ENCODE measurements at places on chromosomes 11 and 22.

- DNase-seq = no peak
Measured at GRCh38 chr22:26974914-26975803, 317.8 kb downstream of the MIAT start.

DNA sequence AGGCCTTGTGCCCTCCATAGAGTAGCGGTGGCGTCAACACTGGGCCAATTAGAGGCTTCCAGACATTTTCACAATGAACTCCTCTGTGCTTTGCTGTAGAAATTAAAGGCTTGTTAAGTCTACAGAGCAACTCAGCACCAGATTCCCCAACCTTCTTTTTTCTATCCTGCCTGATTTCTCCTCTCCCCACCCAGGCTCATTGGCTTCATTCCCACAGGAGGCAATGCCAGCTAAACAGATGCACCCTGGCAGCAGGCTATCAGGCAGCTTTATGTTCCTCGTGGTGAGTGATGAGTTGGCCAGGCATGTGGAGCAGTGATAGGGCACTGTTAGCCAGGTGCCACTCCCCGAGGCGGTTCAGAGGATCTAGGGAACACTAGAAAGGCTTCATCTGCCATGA lies 4.8 kb downstream of the DIXDC1 start:
- DNase-seq = peak; percentile 70

DNA sequence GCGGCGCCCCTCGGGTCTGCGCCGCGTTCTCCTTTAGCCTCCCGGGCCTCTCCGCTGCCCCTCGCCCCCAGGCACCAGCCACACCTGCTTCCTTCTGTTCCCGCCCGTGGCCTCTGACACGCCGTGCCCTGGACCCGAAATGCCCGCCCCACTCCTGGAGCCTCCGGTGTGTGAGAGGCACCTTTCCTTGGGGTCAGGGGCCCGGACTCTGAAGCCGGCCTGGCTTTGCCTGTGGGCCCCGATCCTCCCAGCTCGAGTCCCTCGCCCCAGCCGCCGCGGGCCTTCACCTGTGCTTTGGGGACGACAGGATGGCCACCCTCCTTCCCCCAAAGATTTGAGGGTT lies 661 bp upstream of the CDPF1 start:
- no peak for DNase-seq

DNA sequence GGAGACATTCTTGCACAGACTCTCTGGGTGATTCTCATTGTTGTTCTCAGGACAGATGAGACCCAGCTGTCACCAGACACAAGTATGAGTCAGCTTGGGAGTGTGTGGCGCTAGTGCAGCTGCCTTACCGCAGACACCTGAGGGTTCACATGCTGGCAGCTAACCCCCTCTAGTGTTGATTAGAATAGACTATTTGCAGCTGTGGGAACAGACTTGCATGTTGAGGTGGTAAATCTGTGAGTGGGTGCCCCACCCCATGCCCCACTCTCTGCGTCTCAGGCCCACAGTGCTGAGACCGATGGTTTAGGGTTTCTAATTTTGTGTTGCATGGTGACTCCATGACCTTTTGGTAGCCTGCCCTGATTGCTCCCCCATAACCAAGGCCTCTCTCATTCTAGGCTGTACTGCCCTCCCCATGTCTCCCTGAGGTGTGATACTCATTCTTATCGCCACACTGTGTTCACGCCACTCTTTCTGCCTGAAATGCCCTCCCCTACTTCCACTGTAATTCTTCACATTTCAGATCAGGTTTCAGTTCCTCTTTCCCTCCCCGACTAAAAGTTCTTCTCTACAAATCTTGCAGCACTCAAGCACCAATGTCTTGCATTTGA lies 73.7 kb upstream of the KIRREL3 start:
- DNase-seq = no peak

- DNase-seq = no peak
Measured at GRCh38 chr22:17717708-17718107, 56.6 kb downstream of the BID start.

- peak; percentile 30 for DNase-seq
Measured at GRCh38 chr22:49969751-49970527, 9.4 kb downstream of the PIM3 start.

- DNase-seq = no peak
Measured at GRCh38 chr11:110527146-110527545, 97.4 kb downstream of the FDX1 start.

GRCh38 chr11:102485095-102485722 lies 32.6 kb upstream of the TMEM123 start:
- DNase-seq = no peak

GRCh38 chr11:69311767-69312385 lies 17.9 kb downstream of the MYEOV start:
- DNase-seq = no peak

DNA sequence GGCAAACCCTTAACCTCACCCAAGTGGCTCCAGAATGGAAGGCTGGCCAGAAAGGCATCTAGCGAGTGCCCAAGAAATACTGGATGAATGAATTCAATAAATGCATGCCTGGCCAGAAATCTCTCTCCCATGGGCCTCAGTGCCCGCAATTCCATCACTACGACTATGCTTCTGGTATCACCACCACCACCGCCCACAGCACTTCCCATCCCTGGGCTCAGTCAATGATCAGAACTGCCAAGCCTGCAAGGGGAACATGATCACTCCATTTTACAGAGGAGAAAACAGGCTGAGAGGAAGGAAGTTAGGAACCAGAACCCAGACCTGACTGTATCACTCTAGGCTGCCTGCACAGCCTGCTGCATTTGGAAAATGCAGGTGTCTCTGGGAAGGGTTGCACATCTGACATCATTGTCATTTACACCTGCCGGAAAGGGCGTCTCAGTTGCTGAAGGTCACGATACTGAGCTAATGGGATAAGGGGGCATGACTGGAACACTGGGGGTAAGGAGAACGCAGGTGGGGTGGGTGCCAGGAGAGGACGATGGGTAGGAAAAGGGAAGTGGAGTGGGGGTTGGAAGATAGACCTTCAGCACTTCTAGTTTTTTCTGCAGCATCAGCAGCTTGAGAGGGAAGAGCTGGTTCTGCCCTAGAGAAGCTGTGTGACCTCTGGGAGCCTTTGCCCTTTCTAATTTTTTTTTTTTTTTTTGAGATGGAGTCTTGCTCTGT lies 3.2 kb downstream of the GPR152 start:
- DNase-seq = no peak

GRCh38 chr11:21820176-21820575 lies 372.7 kb upstream of the ANO5 start:
- no peak for DNase-seq

DNA sequence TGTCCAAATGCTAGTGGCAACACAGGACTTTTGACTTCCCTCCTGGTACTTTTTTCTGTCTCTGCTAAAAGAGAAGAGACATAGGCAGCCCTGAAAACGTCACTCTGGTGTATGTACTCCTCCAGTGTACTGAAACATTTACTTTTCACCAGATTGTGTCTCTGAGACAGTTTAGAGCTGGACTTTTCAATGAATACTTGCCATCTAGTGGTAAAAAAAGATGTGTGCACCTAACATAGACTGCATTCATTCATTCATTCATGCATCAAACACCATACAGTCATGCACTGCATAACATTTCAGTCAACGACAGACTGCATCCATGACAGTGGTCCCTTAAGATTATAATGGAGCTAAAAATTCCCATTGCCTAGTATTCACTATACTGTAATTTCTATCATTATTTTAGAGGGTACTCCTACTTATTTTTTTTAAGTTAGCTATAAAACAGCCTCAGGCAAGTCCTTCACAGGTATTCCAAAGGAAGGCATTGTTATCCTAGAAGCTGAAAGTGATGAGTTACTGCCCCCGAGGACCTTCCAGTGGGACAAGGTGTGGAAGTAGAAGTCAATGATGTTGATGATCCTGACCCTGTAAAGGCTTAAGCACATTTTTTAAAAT lies 186.2 kb downstream of the SPON1 start:
- DNase-seq = no peak

DNA sequence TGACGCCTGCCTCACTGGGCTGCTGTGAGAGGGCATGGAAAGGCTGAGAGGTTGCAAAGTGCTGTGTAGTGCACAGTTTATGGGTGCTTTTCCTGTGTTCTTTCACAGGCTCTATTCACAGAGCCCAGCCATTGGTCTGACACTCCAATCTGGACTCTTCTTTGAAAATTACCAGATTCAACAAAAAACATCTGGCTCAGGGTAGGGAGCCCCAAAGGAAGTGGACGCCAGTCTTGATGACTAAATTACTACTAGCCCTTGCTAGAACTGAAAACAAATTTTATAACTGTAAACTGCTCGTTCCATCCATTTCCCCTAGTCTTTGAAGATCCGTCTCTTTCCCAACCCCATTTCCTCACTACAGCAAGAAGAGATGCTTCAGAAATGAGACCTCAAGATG lies 178.6 kb downstream of the TENM4 start:
- no peak for DNase-seq

DNA sequence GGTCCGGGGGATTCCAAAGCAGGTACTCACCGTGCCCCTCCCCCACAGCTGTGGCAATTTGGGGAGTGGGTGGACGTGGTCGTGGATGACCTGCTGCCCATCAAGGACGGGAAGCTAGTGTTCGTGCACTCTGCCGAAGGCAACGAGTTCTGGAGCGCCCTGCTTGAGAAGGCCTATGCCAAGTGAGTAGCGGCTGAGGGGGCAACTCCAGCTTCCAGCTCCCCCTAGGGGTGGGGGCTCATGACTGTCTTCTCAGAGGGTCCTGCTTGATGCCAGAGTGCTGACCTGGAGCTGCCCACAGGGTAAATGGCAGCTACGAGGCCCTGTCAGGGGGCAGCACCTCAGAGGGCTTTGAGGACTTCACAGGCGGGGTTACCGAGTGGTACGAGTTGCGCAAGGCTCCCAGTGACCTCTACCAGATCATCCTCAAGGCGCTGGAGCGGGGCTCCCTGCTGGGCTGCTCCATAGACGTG lies 4.2 kb downstream of the CAPN1 start:
- DNase-seq = no peak

GRCh38 chr22:33095661-33096060 lies 37.5 kb upstream of the SYN3 start:
- DNase-seq = no peak

DNA sequence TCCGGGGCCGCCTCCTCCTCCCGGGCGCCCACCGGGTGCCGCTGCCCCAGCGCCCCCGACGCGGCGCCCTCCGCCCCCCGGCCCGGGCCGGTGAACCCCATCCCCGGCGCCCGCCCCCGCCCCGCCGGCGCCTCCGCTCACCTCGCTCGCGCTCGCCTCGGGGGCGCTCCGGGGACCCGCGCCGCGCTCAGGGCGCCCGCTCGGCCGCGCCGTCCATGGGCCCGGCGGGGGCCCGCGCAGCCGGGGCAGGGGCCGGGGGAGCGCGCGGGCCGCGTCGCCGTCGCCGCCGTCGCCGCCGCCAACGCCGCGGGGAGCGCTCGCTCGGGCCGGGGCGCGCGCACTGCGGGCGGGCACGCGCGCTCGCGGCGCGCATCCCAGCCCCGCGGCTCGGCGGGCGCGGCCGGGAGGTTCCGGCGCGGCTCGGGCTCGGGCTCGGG lies 293 bp downstream of the DUSP8 start:
- DNase-seq = peak; percentile 36

GRCh38 chr11:23959462-23959861 lies 537.4 kb upstream of the LUZP2 start:
- DNase-seq = no peak

GRCh38 chr11:68256331-68256741 lies 15.4 kb downstream of the C11orf24 start:
- DNase-seq = peak; percentile 57

GRCh38 chr11:102802341-102802740 lies 4.4 kb upstream of the MMP1 start:
- DNase-seq = no peak

DNA sequence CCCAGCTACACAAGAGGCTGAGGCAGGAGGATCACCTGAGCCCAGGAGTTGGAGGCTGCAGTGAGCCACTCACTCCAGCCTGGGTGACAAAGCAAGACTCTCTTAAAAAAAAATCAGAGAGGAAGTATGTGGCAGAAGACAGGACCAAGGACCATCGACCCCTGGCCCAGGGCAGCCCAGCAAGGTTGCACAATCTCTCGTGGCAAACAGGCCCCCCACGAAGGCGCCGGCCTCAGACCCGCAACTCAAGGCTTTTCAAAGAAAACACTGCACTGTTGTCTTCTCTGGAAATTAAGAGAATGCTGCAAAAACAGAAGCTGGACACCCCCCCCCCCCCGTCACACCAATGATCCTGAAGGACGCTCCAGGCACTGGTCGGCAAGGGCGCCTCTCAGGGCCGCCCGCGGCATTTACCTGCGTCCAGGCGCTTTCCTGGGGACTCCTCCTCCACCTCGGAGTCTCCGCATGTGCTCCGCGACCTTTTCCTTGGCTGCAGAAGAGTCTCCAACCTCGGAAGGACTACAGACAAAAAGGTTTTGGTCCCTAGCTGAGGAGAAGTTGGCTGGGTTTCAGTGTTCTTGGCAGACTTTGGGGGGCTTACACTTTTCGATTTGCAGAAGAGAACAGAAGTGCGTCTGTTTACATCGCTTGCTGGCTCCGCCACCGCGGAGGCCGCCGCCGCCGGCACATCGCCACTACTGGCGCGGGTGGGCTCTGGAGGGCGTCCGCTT lies 40.5 kb downstream of the BRD1 start:
- DNase-seq = peak; percentile 18

GRCh38 chr11:134361661-134362060 lies 29.9 kb downstream of the GLB1L2 start:
- DNase-seq = no peak

GRCh38 chr11:134710861-134711407 lies 298.9 kb upstream of the B3GAT1 start:
- DNase-seq = no peak

- no peak for DNase-seq
Measured at GRCh38 chr11:110469127-110469526, 39.4 kb downstream of the FDX1 start.

DNA sequence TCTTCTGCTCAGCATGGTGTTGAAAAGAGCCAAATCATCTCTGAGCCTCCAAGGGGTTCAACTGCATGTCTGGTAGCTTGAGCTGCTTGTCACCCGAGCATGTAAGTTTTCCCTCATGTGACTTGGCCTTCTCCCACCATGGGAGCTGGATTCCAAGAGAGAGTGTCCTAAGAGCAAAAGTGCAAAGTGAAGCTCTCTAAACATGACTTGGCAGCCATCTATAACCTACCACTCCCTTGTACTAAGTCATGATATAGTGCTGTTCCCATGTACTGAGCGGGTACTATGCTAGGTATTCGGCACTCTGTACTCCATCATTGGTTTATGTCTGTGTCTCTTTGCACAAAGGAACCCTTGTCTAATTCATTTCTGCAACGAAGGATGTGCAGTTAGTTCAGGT lies 19.1 kb downstream of the SEZ6L start:
- no peak for DNase-seq

DNA sequence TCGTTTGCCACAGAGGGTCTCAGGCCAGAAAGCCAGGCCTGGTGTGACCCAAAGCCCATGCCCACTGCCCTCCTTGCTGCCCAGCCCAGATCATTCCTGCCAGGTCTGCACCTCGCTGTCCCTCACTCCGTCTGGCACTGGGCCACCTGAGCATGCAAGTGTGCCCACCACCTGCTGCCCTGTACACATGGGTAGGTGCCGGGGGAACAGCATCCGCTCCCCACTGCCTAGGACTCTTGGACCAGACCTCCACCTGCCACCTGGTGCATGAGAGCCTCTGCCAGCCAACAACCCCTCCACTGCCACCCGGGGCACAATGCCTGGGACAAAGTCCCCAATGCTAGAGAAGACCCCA lies 12.5 kb downstream of the MGAT3 start:
- DNase-seq = no peak
